ENCODE measurements at places on chromosomes 11 and 22.

- DNase-seq = no peak
Measured at GRCh38 chr11:7449841-7450214, 35.5 kb upstream of the OLFML1 start.

DNA sequence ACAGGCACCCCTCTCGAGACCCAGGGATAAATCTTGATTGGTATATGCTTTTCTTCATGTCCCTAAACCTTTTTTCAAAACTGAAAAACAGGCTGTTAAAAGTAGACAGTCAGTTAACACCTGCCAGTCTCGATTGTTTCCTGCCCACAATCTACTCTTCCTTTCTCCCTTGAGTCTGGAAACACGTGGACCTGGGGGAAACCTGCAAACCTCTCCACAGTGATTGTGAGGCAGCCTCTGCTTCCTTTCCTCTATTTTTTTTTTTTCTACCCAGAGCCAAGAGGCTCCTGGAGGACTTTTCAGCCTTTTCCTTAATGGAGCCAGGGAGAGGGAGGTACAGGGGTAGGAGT is 69.4 kb upstream of the CLMP start:
- DNase-seq = no peak

DNA sequence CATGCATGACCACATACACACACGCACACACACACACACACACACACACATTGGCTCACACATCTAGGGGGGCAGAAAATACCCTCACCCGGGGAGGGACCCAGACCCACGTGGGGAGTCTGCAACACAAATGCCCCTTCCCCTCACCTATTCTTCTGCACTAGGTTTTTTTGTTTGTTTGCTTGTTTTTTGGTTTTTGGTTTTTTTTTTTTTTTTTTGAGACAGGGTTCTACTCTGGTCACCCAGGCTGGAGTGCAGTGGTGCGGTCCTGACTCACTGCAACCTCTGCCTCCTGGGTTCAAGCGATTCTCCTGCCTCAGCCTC is 28.4 kb downstream of the WEE1 start:
- no peak for DNase-seq

DNA sequence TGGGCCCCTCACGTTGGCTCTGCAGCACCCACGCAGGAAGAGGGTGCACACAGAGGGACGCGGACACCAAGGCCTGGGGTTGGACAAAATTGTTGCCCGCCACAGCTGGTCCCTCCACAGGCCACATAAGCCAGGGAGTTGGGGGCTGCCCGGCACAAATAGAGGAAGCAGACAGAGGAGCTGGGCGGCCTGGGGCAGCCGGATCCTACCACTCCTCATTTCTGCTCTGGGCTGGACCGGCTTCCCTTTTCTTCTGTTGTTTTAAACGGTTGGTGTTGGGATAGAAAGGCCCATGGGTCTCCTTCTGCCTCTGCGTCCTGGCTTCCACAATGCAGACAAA is 36.4 kb upstream of the LINC01488 start:
- DNase-seq = no peak

- DNase-seq = no peak
Measured at GRCh38 chr11:70333261-70333660, 62.8 kb downstream of the PPFIA1 start.

- no peak for DNase-seq
Measured at GRCh38 chr11:11963842-11964773, 44.3 kb downstream of the DKK3 start.

DNA sequence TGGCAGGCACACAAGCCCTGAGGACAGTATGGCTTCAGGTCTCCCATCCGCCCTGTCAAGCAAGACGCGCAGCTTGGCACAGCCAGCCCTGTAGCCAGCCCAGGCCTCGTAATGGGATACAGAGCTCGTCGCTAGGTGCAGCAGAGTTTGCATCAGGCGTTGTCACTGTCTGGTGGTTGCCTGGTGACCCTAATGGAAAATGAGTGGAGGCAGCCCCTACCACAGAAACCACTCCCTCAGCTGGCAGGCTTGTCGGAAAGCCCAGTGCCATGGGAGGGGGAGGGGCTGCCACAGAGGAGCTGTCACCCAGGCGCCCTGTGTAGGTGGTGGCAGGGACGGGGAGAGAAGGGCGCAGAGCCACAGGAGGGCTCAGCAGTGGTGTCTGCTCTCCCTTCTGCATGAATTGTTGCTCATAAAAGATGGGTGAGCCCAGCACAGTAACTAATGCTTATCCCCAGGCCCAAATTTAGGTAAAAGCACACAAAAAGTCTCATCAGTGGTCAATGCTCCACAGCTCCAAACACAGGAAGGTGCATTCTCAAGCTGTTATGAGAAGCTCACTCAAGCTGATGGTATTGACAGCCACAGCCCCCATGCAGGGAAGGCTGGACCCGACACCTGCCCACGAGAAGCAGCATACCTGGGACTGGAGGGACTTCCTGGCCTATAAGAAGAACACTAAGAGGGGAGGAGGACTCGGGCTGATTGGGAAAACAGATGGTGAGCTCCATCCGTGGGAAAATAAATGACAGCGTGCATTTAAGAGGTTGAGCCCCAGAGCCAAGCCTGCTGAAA is 164.6 kb downstream of the ETS1 start:
- DNase-seq = peak; percentile 84

DNA sequence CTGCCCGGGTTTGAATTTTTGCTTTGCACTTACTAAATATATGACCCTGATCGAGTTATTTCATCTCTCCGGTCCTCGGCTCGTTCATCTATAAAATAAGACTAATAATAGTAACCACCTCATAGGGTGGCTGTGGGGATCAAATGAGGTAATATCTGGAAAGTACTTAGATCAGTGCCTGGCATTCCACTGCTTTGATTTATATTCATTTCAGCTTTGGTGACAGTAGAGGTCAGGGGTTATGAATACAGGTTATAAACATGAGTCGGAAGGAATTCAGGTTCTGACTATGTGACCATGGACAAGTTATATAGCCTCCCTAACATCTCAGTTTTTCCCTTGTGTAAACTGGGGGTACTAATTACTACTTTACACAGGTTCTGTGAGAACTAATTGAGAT is 2.9 kb upstream of the TEAD1 start:
- DNase-seq = no peak

- no peak for DNase-seq
Measured at GRCh38 chr22:17957693-17958092, 66.7 kb downstream of the MICAL3 start.

- DNase-seq = no peak
Measured at GRCh38 chr22:35258191-35258988, 1.1 kb downstream of the HMGXB4 start.

DNA sequence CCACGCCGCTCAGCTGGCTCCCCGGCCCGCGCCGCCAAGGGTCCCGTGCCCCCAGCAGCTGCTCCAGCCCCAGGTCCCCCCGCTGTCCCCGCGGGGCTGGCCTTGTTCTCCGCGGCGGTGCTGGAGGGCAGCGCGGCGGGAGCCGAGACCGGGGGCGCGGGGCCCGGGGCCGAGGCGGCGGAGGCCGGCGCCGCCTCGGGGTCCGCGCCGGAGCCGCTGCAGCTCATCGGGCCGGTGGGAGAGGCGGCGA is 128 bp downstream of the TAF10 start:
- DNase-seq = no peak

GRCh38 chr11:124873951-124874350 is 8.7 kb downstream of the ROBO3 start:
- DNase-seq = no peak

- no peak for DNase-seq
Measured at GRCh38 chr11:72588421-72589410, 85.5 kb downstream of the PDE2A start.

DNA sequence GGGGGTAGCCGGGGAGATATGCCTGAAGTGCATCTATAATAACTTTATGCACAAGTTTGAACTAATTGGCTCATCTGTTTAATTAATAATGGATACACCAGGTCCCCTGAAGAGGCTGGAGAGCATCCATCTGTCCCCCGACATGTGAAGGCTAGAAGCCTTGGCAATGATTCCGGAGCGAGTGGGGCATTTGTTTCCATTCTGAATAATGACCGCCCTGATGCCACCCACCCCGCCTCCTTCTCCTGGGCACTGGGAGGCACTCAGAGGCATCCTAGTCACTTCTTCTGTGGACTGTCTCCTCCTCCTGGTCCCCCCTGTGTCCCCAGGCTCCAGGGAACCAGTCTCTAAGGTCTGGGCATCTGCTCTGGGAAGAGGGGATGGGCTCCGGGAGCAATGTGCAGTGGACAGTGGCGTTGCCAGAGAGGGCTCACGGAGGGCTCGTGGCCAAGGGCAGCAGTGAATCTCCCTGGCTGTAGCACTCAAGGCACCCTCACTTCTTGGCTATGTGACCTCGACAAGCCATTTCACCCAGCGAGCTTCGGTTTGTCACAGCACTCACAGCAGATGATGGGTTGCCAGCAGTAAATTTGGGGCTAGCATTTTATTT is 64.7 kb downstream of the TSPAN18 start:
- no peak for DNase-seq

DNA sequence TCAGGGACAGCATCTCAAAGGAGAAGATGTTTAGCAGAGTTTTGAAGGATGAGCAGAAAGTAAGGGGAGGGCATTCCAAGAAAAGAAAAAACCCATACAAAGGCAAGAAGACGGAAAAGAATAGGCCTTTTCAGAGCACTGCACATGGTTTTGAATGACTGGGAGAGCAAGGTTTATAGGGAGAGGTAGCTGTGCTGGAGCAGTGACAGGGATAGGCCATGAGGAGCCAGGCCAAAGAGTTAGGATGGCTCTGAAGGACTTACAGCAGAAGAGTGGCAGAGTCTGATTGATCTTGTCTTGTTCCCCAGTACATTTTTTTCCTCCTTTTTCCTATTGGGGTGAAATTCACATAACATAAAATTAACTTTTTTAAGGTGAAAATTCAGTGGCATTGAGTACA is 55.8 kb upstream of the PAK1 start:
- DNase-seq = no peak

GRCh38 chr11:114295676-114296604 is at the start of gene NNMT:
NNMT (plus strand) TSS chr11:114296399; CDS start chr11:114296557, 158 bp downstream.
- DNase-seq = no peak

- no peak for DNase-seq
Measured at GRCh38 chr11:68066742-68067141, 27.9 kb downstream of the TCIRG1 start.

DNA sequence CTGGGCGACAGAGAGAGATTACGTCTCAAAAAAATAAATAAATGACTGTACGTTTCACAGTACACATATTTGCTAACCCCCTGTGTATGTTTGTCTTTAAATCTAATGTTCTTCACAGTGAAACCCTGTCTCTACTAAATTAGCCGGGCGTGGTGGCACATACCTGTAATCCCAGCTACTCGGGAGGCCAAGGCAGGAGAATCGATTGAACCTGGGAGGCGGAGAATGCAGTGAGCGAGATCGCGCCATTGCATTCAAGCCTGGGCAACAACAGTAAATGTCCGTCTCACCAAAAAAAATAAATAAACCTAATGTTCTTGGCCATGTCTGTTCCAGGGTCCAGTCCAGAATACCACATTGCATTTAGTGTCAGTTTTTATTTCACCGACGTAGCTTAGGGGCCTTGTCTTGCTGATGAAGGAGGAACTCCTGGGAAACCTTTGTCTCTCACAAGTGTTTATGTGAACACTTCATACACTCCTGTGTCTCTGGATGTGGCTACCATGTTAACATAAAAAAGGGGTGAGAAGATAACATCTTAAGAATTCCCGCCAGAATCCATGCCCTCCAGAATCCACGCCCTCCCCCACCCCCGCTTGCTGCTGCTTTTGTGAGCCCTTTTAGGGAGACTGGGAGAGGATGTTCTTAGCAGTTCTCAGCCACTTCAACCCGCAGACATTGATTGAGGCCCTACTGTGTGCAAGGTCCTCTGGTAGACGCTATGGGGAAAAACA is 5.0 kb upstream of the SERHL2 start:
- no peak for DNase-seq

DNA sequence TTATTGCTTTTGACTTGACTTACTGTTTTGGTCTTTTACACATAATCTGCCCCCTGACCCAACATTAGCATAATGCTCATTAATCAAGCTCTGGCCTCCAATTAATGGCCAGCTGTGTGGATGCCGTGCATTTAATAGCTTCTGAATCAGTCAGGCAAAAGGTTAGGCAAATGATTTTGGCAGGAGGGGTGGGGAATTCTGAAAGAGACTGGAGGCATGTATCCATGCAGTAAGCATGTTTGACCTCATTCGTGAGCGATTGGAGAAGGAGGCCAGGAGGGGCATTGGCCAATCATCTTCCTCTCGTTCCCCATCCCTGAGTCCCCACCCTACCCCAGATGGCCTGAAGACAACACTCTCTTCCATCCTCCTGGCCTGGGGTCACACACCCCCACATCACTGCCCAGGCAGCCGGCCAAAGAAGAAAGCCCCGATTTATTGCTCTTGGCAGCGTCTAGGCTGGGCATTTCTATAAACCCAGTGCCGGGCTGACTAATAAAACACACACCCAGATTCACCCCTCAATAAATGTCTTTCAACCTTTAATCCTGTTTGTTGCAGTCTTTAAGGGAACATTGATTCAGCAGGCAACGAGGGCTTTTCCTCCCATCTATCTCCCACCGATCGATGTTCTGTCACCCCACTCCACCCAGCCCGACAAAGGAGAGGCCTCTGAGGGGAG is 150.0 kb downstream of the OPCML start:
- DNase-seq = no peak

GRCh38 chr11:110856996-110857812 is 145.0 kb upstream of the ARHGAP20 start:
- no peak for DNase-seq

- no peak for DNase-seq
Measured at GRCh38 chr11:128477278-128477677, 110.1 kb downstream of the ETS1 start.

GRCh38 chr11:123478352-123478987 is 48.4 kb downstream of the GRAMD1B start:
- no peak for DNase-seq

GRCh38 chr11:870127-870413 is 27.4 kb downstream of the TSPAN4 start:
- DNase-seq = no peak

DNA sequence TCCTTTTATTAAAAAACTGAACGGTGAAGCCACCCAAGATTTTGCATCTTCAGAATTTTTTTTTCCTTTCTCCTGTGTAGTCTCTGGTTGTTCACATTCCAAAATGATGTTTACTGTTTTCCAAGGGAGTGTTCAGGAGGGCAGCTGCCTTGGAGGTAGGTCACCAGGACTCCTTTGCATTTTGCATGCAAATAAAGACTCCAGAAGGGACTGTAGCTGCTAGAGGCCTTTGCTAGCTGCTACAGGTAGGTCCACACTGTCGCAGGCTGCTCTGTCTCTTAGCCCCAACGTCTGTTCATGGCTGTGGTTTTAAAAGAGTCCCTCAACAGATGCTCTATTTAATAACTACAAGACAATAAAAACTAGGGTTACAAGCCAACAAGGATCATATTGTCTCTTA is 11.4 kb downstream of the CTSC start:
- DNase-seq = no peak
